ENCODE measurements at places on chromosomes 11 and 22. TPM values are rescaled to one million over a fixed set of nuclear protein-coding genes. Genes with fewer than 3 reads are reported as not detected.

DNA sequence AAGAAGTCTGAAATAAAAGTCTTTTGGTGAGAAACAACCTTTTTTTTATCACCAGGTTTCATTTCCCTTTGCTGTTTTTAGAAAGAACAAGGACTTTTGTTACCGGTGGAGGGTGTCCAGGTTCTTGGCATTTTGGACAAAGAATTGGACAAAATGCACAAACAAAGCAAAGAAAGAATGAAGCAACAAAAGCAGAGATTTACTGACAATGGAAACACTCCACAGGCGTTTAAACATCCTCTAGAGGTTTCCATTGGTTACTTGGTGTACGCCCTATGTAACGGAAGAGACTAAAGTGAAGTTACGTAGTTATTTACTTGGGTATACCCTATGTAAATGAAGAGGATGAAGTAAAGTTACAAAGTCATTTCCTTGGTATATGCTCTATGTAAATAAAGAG lies 1487.0 kb downstream of the LRRC4C start:
- no peak for DNase-seq

DNA sequence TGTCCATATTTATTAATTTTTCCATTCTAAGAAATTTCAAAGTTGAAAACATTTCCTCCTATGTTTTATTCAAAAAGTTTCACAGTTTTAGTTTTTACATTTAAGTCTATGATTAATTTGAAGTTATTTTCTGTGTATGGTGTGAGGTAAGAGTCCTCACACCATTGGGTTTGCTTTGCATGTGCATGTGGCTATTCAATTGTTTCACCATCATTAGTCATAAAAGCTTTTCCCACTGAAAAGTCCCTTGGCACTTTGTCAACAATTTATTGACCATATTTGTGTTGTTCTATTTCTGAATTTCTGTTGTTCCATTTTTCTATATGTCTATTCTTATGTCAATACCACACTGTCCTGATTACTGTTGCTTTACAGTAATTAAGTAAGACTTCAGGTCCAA lies 186.5 kb downstream of the KIF18A start:
- no peak for DNase-seq

- no peak for DNase-seq
Measured at GRCh38 chr11:73528013-73528412, 69.9 kb downstream of the FAM168A start.

- DNase-seq, result peak; percentile 50
Measured at GRCh38 chr11:10488121-10488933, 33.3 kb downstream of the AMPD3 start.

- no peak for DNase-seq
Measured at GRCh38 chr11:64524158-64524527, 66.9 kb upstream of the SLC22A12 start.

DNA sequence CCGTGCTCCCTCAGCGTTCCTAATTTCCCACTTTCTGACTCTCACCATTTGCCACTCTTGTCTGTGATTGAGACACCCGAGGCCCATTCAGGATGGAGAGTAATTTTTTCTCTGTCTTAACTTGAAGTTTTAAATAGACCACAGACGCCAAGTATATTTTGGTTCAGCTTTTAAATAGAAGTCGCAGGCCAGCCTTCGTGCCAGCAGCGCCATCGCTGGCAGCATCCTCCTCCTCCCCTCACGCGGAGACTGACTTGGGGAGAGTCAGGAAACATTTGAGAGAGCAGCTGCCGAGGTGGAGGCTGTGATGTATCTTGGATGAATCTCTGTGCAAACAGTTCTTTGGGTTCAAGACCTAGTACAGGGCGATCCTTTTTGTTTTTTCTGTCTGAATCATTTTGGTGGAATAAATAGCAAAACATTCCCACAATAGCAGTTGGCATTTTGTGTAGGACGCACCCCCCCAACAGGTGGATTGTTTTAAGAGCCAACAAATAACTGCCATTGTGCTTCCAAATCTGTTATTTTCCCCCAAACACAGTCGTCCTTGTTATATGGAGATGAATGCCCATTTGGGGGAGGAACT lies 889 bp upstream of the DMC1 start:
- no peak for DNase-seq

DNA sequence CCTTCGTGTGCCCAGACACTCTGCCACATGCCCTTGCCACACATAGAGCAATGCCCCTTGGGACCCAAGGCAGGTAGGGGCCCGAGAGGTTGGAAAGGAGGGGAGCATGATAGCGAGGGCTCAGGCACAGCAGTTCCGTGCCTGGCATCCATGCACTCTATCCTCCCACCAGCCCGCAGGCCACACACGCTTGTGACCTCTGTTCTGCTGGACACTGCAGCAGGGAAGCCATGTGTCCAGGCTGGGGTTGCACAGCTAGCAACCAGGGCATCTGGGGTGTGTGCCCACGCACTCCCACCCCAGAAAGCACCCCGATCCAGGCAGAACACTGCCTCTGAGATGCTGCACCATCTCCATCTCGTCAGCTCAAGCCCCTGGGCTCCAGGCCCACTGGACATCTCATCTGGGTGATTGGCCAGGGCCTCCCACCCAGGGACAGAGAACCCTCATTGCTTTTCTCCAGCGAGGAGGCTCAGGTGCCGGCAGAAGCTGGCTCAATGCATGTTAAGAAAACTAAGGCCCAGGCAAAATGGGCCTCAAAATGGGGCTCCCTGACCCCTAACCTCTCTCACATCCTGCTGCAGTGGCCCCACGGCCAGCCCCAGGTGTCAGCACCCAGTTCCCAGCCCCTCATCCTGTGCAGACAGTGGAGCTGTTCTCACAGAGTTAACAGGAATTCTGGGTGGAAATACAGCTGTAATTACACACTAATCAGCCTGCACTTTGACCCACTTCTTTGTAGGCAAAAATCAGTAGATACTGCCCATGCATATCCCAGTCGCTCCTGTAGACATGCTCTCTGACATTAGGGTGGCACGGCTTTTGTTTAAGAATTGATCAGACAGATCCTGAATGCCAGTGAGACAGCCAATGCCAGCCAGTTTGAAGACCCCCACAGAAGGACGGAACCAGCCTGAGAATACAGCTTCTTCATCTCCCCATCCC lies 173.9 kb upstream of the B3GAT1 start:
- no peak for DNase-seq

DNA sequence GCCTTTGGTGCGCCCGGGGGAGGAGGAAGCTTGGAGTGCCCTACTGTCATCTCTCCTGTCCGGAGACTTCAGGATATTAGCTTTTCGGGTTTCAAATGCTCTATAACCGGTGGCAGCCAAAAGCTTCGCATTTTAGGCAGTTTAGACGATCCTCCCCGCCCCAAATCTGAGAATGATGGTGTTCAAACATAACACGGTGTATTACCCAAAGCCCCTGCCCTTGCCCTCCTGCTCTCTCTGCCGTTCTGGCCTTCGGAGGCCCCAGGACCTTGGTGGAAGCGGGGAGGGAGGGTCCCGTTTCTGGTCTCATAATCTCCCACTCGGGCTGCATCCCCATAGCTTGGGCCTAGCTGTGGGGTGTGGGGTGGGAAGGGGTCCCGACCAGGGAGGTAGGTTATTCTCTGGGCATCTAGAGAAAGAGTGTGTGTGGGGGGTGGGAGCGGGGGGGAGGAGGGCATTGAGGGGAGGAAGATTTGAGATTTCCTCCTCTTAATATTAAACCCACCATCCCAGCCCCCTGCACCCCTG lies 2.3 kb downstream of the PKNOX2 start:
- DNase-seq, result no peak

DNA sequence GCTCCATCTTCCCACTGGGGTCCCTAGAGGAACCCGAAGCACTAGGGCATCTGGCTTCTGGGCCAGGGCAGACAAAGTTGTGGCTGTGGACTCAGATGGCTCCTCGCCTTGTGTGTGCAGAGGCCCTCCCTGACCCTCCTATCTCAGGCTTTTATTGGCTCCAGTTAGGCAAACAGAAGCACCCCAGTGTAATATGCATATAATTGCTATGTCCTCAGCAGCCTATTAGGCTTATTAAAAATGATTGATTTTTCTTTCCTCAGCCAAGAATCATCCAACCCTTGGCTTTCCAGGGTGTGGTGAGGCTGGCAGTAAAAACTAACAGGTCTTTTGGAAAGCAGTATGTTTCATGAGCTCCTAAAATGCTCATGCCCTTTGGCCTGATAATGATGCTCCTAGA lies 22.3 kb downstream of the UPB1 start:
- no peak for DNase-seq

Gene OR4A5
- total RNA-seq, result not detected

Gene FADS1
- total RNA-seq, result 19.6 TPM

GRCh38 chr11:125468025-125468424 lies 28.0 kb downstream of the FEZ1 start:
- DNase-seq, result no peak

- DNase-seq, result peak; percentile 5
Measured at GRCh38 chr11:2511421-2512369, 66.9 kb downstream of the KCNQ1 start.

DNA sequence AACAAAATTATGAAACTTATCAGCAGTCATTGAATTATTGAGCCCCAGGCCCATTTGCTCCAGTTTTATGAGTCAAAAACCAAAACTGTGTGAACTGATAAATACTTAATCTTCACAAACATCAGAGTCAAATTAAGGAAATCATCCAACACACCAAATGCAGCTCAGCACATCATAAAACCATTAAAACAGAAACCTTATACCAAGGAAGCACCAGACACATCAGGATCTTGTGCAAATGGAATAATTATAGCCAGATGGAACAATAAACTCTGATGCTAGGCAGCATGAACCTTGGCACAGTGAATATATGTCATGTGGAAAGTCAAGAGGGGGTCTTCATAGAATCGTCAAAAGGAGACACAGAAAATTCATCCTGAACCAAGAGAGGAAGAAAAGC lies 410.7 kb upstream of the API5 start:
- DNase-seq, result no peak

GRCh38 chr11:119697882-119698281 lies 31.1 kb downstream of the NECTIN1 start:
- DNase-seq, result no peak

- no peak for DNase-seq
Measured at GRCh38 chr11:121613724-121614123, 161.0 kb upstream of the SORL1-AS1 start.

Gene CHST1
- total RNA-seq, result not detected

Gene HDAC10
- total RNA-seq, result 68.2 TPM

Gene CLDN5
- not detected for total RNA-seq

- no peak for DNase-seq
Measured at GRCh38 chr11:113643006-113643585, 63.0 kb downstream of the TMPRSS5 start.
